ENCODE measurements at places on chromosomes 3 and 15.

DNA sequence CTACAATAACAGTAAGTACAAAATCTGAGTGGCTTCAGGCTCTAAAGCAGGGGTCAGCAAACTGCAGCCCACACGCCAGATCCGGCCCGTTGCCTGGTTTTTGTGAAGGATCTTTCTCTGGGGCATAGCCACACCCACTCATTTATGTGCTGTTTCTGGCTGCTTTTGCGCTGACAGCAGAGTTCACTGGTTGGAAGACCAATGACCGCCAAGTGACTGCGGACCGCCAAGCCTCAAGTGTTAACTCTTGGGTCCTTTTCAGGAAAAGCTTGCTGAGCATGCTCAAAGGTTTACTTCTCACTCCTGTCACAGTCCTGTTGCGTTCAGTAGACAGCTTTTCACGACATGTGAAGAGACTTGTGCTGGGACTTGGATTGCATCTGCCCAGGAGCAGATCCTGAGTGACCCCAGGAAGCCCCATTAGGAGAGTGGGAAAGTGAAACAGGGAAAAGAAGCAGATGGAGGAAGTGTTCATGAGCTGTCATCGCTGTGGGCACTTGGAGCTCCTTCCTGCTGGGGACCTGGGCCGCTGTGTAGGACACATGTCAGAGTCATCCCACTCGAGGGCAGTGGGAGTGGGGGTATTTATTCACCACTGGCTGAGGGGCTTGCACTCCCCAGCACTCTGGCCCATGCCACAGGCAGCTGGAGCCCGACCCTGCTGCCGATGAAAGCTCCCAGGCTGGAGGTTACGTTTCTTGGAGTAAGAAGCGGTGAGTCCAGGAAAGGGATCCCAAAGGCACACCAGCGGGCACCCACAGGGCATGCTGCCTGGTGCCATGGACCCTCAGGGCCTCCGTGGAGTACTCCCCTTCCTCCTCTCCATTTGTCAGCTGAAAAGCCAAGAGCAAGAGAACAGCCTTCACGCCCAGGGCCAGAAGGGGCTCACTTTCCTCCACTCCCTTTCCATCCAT, 249.1 kb downstream of the PLCL2 start:
- DNase-seq = no peak

DNA sequence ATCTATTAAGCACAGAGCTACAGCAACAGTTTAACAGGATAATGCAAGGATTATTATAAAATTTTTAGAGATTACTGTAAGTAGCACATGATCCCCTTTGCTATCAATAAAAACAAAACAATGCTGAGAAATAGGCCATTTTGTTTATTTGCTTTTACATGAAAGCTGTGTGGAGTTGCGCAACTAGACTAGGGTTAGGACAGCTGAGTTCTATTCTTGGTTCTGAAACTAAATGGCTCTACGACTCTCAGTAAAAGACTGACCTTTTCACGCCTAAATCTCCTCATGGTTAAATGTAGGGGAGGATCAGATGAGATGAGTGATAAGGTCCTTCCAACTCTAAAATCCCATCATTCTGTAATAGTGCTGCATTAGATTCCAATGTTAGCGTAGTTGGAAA, 25.0 kb downstream of the KCNMB2 start:
- no peak for DNase-seq

DNA sequence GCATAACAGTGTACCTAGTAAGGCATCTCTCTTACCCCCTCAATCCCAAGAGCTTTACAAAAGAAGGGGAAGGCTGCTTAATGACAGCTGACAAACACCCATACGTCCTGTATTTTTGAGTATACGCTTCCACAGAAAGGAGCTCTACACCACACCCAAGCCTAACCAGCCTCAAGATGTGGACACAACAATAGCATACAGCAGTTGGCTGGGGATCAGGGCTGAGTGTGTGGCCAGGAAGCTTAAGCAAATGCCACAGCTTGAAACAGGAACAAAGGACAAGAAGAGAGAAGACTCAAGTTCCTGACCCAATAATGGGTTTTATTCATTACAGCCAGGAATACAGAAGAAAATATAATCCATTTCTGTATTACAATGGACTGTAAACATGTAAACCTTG, 6.9 kb downstream of the HEXA start:
- no peak for DNase-seq

- no peak for DNase-seq
Measured at GRCh38 chr3:98574132-98574531, 19.3 kb downstream of the CPOX start.

Data from stimulated activated CD8-positive, alpha-beta memory T cell treated with anti-CD3 and anti-CD28 coated beads, Interleukin-2, amount 100 ng/mL, for 1 hour (primary cell).